ENCODE measurements at places on chromosomes 11 and 22.

GRCh38 chr22:43257961-43258360, 71.0 kb upstream of the TTLL12 start:
- no peak for DNase-seq

DNA sequence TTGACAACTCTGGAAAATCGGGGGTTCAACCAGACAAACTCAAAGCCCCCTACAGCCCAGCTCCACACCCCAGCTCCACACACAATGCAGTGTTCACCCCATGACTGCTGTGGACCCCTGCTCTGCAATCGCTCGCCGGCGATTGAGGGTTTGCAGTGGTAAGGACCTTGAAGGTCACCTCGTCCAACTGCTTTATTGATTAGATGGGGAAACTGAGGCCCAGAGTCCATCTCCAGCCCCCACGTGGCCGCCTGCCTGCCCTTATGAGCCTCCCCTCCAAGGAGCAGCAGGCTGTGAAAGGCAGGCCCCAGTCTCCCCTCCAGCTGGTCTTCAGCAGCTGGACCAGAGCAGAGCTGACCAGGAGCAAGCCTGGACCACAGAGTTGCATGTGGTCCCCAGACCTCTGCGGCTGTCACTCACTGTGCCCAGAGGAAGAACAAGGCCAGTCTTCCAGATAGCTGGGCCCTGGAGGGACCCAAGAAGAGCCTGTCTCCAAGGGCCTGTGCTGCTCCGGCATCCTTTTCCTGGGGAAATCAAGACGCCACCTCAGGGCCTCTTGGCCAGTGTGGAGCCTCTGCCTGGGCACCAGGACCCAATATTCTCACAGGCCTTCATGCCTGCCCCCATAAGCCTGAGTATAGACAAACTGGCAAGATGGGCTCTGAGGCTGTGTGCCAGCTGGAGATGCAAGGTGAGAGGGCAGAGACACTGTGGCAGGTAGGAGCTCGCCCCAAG, 8.8 kb upstream of the LINC01488 start:
- DNase-seq: no peak

GRCh38 chr22:48907591-48907990, 920.1 kb downstream of the BRD1 start:
- no peak for DNase-seq

- DNase-seq: no peak
Observed at GRCh38 chr11:122803716-122804115, 34.6 kb upstream of the CRTAM start.
